ENCODE measurements at places on chromosomes 3 and 15.

- DNase-seq, result no peak
These were observed 163.2 kb upstream of the GRM7 start for GRCh38 chr3:6697722-6698121.

DNA sequence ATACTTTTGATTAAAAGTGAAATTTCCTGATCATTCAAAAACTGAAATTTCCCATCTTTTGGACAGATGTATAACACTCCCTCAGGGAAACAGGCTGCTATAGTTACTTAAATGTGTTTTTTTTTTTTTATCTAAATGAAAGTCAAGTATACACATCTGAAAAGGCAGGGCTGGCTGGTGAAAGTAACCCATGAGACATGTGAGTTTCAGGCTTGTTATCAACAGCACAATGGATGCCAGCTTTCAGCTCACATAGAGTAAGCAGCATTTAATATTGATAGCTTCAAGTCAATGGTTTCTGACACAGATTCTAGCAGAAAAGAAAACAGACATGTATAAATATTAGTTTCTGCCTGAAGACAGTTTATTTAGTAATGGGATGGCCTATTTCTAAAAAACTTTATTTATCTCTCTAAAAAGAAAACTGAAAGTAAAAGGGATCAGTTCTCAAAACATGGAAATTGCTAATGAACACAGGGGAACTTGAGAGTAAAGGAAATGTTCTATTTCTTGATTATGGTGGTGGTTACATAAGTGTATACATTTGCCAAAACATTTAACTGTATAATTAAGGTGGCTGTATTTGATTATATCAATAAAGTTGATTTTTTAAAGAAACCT, 89.7 kb upstream of the CMC1 start:
- DNase-seq, result no peak

DNA sequence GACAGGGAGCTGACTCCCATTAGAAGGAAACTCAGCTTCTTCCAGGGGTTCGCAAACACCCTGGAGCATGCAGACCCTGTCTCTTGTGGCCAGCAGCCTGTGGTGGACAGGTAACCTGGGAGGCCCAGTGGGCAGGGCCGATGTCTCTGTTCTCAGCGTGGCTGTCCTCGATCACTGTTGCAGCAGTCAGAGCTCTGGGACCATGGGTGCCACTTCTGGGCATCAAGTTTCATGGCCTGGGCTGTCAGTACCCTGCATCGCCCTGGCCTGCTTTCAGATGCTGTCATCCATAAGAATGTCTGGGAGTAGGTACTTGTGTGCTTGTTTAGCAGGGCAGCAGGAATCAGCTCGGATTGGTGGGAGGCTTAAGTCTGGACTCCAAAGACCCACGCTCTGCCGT, 54.4 kb downstream of the SLC6A6 start:
- no peak for DNase-seq

GRCh38 chr15:99253381-99254090, 2.3 kb downstream of the LRRC28 start:
- DNase-seq, result peak; percentile 56

- DNase-seq, result no peak
These were observed 470.9 kb downstream of the LPP start for GRCh38 chr3:188624828-188625227.

- no peak for DNase-seq
These were observed 129.2 kb upstream of the IL12A start for GRCh38 chr3:159859424-159859823.

DNA sequence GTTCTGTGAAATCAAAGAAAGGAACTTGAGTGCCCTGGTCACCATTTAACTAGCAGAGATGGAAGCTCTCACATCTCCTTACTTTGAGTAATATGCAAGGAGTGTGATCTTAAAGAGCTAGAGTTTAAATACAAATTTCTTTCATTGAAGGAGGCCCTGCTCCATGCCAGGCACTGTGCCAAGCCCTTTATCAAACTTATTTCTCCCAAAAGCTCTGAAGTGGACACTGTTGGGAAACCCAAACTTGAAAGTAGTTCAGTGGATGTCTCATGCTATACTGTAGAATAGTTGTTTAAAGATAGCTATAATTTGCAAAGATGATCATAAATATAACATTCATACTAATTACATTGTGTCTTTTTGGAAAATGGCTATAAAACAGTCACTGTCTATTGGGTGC, 17.1 kb downstream of the GALNT15 start:
- no peak for DNase-seq

GRCh38 chr3:122081543-122082247, 26.5 kb downstream of the CD86 start:
- DNase-seq, result no peak

- no peak for DNase-seq
These were observed 158.8 kb downstream of the POLR2M start for GRCh38 chr15:57865294-57865693.

- no peak for DNase-seq
These were observed 466.4 kb upstream of the IL12A start for GRCh38 chr3:159522276-159522675.

DNA sequence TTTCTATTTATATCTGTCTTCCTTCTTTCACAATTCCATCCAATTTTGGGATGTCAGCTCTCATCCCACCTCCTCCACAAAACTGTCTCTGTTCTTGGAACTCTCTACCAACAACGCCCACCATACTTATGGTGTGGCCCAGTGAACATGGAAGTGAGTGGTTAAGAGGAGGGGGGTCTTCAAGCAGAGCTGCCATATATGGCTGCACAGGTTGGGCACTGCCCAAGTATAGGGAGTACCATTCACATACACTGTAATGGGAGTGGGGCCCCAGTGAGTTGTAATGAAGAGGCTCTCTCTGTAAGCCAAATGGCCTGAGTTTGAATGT, 7.9 kb upstream of the CAMK1 start:
- peak; percentile 39 for DNase-seq

DNA sequence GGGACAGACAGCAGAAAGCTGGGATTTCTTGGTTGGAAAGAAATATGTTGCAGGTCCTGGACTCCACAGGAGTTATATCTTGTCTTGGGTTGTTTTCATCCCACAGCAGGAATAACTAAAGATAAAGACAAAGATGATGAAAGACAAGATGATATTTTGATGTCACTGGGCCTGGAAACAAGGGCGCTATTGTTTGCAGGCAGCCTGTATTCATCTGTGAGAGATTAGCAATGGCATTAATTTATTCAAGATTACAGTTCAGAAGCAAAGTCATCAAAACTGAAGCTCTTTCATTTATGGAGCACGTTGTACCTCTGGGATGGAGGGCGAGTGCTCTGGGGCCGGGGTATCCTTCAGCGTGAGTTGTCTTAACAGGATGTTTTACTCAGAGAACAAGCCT, 213.8 kb downstream of the LRTM1 start:
- no peak for DNase-seq

DNA sequence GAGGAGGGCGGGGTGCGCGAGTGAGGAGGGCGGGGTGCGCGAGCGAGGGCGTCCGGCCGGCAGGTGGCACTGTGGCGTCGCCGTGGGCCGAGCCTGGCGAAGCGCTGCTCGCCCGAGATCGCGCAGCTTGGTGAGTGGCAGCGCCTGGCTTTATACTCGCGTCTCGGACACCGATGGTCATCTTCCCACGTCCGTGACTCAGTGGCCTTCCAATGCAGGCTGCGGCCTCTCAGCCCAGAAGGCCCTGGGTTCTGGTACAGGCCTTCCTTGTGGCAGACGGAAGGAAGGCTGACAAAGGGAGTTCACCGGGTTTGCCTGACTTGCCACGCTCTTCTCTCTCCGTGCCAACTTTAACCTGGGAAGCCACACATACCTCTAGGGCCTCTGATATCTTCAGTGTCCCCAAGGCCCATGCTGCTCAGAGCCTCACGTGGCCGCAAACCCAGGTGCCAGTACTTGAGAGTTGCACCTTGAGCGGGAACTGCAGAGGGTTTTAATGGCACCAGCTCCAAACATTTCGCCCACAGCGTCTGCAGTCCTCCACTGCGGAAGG, 195.3 kb upstream of the LYSMD4 start:
- peak; percentile 89 for DNase-seq

DNA sequence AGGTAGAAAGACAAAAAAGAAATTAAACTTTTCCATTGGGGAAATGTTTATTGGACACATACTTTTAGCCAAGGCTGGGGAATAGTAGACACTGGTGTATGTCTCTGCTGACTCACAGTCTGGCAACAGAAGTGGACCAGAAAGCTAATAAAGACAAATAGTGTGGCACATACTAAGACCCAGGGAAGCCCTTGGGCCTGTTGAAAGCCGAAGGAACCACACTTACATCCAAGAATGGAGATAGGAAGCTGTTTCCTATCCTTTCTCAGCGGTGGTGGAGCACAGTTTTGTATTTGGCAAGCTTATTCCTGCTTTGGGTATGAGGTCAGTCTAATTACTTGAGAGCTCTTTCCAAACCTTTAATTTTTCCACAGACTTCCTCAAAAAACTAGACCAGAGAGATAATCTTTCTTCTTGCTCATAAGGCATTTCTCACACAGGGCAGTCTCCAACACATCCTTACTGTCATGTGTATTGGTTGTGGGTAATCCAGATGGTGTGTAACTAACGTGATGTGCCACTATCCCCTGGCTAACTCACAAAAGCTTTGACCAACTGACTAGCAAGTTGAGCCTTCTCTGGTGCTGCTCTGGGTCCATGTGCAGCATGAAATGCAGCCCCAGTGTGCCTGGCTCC, 279.1 kb upstream of the IGF1R start:
- DNase-seq, result no peak

DNA sequence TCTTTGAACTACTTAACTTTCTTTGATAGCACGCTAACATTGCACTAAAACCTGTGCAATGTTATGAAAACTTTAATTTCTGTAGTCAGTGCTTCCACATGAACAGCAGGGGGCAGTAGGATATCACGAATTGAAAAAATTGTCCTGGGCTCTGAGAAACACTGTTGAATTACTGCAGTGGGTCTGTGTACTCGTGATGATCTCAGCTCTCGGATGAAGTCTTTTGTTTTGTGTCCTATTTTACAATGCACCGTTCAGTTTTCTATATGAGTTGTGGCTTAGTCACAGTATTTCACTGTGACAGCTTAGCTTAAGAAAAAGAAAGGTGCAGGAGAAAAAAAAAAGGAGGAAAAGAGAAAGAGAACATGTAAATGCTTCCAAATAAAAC, 141.3 kb upstream of the CCDC54 start:
- DNase-seq, result peak; percentile 43

- DNase-seq, result no peak
These were observed 57.7 kb upstream of the CTNNB1 start for GRCh38 chr3:41141433-41142167.

GRCh38 chr15:48955967-48956366, 7.8 kb downstream of the SHC4 start:
- DNase-seq, result no peak

DNA sequence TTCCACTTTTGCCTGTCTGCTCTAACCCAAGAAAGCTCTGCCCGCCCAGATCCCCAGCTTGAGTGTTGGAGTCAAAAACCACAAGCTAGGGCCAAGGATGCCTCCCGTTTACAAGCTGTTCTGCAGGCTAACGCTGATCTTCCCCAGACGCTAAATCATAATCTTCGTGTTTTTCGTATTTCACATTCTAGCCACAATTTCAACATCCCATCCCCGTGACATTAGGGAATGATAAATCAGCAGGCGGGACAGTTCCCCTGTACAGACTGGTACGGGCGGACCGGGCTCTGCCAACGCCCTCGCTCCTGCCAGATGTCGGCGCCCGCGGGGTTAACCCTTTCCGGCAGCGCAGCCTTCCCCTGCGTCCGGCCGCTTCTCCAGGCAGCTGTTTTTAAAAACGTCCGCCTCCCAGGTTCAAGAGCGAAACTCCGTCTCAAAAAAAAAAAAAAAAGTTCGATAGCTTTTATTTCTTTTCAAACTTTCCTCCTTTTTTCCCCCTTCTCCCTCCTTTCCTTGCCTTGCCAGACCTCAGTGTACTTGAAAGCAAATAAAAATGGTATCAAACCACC, 81.0 kb upstream of the BNC1 start:
- peak; percentile 37 for DNase-seq

DNA sequence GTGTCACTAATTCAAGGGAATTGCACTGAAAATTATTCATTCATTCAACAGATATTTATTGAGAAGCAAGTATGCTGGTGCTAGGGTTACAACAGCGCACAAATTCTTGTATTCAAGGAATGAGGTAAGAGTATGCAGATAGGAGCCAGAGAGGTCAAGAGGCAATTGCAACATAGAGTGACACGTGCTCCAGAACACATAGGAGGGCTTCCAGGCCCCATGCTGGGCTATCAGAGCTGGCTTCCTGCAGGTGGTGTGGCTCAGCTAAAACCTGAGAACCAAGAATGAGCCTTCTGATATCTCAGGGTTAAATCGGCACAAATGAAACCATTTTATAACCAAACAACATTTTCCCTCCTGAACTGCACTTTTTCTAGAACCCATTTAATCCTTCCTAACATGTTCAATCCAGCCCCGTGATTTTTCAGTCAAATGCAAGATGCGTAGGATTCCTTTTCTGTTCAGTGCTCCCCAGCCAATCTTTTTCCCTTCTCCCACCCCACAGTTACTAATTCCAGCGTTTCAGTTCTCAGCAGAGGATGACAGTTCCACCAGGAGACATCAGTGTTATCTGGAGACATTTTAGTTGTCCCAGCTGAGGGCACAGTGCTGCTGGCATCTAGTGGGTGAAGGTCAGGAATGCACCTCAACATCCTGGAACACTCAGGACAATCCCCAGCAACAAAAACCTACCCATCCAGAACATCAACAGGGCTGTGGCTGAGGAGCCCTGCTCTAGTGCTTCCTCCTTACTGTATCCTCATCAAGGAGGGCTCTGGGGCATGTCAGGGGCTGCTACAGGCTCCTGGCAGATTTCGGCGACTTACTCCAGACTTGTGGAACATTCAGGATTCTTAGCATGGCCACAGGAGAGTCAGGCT, 13.1 kb downstream of the CCR5AS start:
- no peak for DNase-seq

GRCh38 chr3:158339638-158340037, 229.7 kb downstream of the RSRC1 start:
- DNase-seq, result no peak

GRCh38 chr3:19012846-19013245, 135.5 kb upstream of the KCNH8 start:
- no peak for DNase-seq

DNA sequence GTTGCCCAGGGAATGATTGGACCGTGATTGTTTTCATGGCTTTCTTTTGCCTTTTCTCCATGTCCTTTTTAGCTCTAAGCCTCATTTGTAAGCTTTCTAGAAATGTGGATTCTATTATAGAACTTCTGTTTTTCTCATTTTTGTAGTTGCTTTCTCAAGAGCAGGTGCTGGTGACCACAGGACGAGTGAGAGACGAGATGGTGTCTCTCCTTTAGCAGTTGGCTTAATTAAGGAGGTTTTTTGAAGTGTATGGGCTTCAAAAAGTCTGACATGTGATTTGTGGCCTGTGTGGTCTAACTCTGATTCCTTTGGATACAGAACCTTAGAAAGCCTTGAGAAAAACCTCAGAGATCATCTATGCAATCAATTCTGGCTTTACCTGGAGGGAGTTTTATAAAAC, 292.8 kb downstream of the LPP start:
- DNase-seq, result no peak

DNA sequence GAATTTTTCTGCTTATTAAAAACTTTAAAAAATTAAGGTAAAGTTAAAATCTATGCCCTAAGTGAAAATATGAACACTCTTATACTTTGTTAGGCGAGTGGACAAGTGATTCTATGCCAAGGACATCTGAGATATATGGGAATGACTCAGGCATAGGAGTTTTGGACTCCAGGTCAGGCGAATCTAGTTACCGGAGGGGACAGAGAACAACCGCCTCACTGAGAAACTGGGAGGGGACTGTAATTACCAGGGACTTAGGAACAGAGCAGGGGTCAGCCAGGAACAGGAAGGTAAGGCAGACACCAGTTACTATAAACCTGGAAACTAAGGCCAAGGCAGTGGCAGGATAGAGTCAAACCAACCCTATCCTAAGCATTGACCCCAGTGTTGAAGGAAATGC, 16.8 kb upstream of the ATP1B3 start:
- DNase-seq, result no peak
